IPS DF 19.7 (cell line): ENCODE measurements at places on chromosomes 7 and 10.

GRCh38 chr10:80187465-80188409, 17.6 kb downstream of the ANXA11 start:
- no peak for DNase-seq

DNA sequence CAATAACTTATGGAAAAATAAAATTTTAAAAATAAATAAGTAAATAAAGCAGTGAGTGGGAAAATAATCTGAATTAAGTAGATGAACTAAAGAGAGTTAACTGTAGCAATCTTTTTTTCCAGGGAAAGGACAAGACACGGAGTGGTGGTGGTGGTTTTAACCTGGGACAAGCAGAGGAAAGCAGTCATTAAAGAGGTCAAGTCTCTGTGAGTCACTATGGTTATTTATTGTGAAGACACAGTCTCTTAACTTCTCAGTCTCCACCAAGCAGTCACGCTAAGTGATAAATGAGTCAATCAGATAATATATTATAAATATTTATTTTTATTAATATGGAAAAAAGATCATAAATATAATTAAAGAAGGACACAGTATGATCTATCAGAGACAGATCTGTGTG, 228.1 kb upstream of the MEOX2 start:
- no peak for DNase-seq

- DNase-seq = no peak
Observed at GRCh38 chr10:45256246-45256645, 59.2 kb downstream of the OR13A1 start.

DNA sequence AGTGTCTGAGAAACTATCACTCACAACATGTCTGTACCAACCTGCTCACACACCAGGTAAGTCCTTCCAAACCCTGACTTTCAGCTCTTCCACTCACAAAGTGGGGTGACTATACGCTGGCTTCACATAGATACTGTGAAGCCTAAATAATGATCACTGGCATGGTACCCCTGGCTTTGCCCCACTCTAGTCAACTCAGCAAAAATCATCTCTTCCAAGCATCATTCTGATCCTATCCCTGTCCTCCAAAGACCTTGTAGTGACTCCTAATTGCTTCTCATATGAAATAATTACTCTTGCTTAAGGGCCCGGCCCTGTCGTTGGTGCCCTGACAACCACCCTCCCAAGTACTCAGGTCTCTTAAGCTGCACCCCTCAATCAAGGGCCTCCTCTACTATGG, 97.8 kb downstream of the SLC25A13 start:
- no peak for DNase-seq

GRCh38 chr7:151968357-151968756, 12.1 kb downstream of the GALNTL5 start:
- DNase-seq = no peak

DNA sequence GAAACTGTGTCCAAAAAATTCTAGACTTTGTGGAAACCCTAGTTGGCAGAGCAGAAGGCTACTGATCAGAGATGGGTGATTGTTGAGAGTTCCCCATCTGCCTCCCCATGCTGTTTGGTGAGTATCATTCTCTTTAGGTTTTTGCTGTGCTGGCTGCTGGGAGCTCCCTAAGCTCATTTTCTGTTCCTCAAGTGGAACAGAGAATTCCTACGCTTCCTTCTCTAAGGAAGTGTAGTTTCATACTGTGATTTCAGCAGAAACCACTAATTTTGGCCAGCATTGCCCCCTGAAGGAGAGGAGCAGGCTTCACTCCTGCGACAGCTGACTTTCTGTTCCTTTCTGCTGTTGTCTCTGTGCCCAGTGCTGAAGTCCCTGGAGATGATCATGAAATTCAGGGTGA, 355.3 kb upstream of the NPVF start:
- no peak for DNase-seq

GRCh38 chr7:22587322-22587721, 87.3 kb upstream of the STEAP1B start:
- DNase-seq = no peak

GRCh38 chr7:140281255-140281654, 104.5 kb upstream of the KDM7A start:
- no peak for DNase-seq

GRCh38 chr7:975702-976473, 539 bp upstream of the COX19 start:
- DNase-seq = no peak

DNA sequence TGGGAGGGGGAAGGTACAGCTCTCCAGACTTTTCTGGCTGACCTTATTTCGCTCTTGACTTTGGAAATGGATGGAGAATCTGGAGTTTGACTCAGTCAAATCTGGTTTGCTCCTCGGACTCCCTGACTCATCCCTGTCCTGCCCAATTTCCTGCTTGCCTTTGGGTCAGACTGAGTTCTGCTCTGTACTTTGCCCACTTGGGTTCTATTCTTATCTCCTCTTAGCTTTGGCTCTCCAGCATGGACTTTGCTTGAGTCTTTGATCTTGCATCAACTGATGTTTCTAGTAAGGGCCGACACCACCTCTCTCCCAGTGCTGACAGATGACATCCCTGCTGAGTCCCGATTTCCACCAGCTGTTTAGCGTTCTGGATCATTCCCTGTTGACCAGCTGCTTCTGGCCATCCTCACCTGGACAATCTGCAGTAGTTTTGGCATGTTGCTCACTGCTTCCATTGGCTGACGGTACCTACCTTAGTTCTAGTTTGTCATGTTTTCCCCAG, 335.3 kb downstream of the SUGCT start:
- no peak for DNase-seq

DNA sequence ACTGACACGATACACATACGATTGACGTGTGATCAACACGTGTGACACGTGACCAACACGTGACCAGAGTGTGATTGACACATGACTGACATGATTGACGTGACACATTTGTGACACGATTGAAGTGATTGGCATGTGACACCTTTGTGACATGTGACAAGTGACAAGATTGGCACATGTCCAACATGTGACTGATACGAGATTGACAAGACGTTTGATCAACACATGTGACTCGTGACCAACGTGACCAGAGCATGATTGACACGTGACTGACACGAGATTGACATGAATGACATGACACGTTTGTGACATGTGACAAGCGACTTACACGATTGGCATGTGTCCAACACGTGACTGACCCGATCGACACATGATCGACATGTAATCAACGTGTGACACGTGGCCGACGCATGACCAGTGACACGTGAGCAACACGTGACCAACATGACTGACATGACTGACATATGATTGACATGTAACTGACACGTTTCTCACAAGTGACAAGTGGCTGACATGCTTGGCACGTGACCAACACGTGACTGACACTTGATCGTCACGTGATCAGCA, 22.0 kb downstream of the CRPPA start:
- no peak for DNase-seq

- no peak for DNase-seq
Observed at GRCh38 chr7:72326365-72326764, 85.8 kb downstream of the CALN1 start.

DNA sequence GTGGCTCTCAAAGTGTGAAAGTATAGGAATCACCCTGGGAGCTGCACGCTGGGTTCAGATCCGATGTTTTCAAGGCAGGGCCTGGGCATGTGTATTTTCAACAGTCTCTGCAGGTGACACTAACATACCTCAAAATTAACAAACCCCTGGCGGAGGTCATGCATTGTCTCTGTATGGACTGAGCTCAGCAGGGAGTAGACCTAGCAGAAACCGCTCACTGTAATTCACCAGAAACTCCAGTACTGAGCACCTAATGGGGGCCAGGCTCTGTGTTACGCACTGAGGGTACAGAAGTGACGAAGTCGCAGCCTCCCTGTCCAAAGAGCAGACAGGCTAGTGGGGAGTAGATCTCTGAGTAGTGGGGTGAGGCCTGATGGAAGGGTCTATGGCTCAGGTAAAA, 5.6 kb downstream of the STRA8 start:
- no peak for DNase-seq

GRCh38 chr10:35492386-35493195, 112.5 kb upstream of the GJD4 start:
- no peak for DNase-seq

DNA sequence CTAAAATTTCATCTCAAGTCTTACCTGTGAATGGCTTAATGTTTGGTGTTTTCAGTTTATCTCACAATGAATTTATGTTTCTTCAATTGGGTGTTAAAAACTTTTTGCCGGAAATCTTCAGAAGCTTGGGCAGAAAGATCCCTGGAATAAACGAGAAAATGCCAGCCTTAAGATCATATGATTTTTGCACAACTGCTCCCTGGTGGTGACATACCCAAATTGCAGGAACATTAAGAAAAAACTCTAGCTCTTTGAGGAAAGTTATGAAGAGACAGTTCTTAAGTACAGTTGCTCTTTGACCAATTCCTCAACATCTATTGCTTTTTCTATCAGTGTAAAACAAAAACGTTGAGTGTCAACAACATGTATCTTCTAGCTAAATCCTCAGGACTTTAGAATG, 48.2 kb upstream of the CREB5 start:
- DNase-seq = no peak

- no peak for DNase-seq
Observed at GRCh38 chr7:159019111-159019510, 125.6 kb downstream of the VIPR2 start.

DNA sequence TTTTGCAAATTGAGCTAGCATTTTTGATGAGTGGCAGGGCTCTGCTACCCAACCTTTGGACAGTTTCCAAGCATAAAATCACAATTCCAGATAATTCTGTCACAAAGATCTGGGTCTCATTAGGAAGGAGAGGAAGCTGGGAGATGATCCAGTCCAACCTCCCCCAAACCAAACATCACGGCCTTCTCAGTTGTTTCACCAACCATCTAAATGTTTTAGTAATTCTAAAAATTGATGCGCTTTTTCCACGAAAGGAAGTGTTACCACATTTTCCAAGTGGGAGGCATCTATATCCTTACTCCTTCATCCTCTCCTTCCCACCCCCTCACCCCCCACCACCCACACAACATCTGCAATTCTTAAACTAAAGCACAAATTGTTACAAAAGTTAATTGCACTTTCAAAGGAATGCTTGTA, 108.3 kb downstream of the EGFR start:
- no peak for DNase-seq

- no peak for DNase-seq
Observed at GRCh38 chr10:132175408-132175807, 11.3 kb upstream of the DPYSL4 start.

GRCh38 chr7:45627691-45628456, 53.7 kb downstream of the ADCY1 start:
- no peak for DNase-seq

DNA sequence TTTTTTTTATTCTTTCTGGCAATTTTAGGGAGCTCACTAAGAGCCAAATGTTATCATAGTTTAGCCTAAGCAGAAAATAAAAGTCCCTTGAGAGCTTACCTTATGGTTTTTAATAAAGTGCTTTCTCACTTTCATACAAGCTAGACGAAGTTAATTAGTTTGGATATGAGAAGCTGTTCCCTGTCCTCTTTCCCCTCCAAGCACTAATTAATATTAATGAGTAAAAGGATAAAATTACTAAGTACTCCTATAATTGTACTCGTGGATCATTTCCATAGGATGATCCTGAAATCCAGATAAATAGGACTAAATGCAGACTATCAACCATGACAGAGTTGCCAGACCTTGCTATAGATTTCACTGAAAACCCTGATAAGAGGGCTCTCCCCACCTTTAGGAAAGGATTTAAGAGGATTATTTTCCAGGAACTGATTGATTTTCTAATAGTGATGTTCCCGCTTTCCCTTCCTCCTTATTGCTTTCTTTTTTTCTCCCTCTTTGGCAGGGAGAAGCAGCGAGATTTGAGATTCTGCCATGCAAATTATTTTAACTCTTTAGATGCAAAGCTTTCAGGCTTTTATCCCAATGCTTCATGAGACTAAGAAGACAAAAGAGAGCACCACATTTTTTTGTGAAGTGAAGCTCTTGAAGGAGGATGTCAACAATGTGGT, 58.3 kb upstream of the HECW1 start:
- no peak for DNase-seq

GRCh38 chr10:47099474-47099873, 188.2 kb downstream of the PTPN20 start:
- no peak for DNase-seq

GRCh38 chr7:92832534-92833023, 3.8 kb downstream of the CDK6 start:
- DNase-seq = no peak

DNA sequence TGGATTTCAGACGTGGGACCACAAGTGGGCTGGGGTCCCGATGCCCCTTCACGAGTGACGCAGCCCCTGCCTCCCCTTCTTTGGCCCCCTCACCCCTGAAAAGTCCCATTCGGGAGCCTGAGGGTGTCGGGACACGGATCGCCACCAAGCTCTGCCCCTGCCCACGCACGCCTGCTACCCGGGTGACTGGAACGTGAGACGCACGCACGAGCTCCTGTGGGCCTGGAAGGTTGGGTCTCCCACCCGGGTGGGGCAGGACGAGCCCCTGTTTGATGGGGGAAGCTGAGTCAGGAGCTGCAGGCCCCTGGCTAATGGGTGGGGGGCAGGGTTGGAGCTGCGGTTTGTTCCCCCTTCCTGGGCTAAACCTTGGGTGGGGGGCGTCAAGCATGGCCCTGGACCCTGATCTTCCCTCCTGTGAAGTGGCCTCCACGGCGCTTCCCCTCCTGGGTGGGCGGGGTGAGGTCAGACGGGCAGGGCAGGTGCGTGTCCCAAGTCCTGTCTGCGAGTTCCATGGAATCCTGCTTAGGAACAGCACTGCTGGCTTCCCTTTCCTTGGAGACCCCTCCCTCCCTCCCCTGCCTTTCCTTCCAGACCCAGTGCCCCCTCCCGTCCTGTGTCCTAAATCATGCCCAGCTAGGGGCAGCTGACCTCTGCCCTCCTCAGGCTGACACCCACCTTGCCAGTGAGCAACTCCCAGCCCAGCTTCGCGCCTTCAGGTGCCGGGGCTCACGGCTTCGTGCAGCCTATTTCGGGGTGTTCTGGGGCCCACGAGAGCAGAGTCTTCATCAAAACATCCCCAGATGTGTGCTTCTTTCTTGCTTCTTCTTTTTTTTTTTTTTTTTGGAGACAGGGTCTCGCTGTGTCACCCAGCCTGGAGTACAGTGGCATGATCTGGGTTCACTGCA, 5.3 kb upstream of the TMEM184A start:
- no peak for DNase-seq

DNA sequence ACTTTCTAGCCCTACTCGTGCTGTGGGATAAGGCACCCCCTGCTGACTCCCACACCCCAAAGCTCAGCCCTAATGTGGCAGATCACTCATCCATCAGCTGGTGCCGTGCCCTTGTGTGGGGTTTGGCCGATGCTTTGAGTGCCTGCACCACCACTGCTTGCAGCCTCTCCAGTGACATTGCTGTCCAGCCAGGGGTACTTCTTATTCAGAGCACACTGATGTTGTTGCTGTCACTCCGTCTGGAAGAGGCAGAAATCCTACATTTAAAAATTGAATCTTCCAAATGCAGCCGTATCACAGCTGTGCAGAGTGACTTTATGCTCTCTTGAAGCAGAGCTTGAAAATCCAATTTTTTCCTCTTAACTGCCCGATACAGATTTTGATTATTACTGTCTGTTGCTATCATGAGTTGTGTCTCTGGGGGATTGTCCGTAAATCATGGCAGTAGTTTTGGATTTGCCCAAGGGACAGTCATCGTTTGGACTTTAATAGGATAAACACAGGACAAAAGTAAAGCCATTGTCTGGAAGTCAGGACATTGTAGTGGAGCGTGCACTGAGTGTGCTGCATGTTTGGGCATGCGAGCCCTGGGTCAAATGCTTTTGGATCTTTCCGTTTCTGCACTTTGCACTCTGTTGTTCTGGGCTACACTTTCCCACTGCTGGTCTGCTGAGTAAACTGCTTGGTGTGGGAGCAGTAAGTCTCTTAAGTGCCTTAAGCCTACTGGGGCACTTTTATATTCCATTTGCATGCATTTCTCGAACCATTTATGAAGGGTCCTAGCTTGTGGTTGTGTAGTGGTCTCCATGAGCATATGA, 128.2 kb downstream of the DOCK1 start:
- DNase-seq = no peak

GRCh38 chr10:129441372-129442009, 25.6 kb upstream of the MGMT start:
- no peak for DNase-seq
